Mesenchymal stem cell (in vitro differentiated cells and primary cell): ENCODE measurements at places on chromosomes 4 and X.

- peak; percentile 52 for DNase-seq
Measured at GRCh38 chr4:78293821-78294301, 236.7 kb downstream of the FRAS1 start.

DNA sequence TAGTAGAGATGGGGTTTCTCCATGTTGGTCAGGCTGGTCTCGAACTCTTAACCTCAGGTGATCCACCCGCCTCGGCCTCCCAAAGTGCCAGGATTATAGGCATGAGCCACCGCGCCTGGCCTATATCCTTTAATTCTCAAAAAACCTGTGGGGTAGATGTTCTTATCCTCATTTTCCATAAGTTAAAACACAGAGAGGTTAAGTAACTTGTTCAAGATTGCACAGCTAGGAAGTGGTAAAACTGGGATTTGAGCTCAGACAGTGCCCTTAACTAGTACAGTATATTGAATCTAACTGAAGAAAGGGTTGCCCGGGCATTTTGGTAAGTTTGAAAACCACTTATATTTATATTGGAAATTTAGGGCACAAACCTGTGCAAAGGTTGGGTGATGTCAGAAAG lies 116.0 kb downstream of the GLUD2 start:
- no peak for DNase-seq

DNA sequence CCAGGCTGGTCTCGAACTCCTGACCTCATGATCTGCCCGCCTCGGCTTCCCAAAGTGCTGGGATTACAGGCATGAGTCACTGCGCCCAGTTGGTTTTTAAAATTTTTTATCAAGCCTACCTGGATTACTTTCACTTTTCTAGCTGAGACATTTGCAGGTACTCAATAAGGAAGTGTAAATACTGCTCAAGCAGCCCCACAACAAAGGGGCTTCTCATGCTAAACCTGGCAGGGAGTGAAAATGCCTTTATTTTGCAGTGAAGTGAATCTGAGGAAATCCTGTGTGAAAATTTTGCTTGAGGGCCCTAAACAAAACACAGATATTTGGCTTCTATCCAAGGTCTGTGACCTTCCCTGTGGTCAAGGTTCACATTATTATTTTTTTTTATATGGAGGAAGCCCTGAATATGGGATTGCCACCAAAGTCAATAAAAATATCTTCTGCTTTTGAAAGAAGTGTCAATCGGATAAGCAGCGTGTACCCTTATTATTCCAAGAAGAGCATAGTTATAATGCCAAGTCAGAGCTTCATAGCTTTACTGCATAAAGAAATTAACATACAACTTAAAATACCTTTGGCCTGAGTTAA lies 481.0 kb downstream of the SH2D1A start:
- DNase-seq = no peak

- DNase-seq = no peak
Measured at GRCh38 chr4:68810919-68811318, 4.9 kb upstream of the UGT2B10 start.

- DNase-seq = no peak
Measured at GRCh38 chrX:42708222-42708621, 69.7 kb downstream of the PPP1R2C start.

DNA sequence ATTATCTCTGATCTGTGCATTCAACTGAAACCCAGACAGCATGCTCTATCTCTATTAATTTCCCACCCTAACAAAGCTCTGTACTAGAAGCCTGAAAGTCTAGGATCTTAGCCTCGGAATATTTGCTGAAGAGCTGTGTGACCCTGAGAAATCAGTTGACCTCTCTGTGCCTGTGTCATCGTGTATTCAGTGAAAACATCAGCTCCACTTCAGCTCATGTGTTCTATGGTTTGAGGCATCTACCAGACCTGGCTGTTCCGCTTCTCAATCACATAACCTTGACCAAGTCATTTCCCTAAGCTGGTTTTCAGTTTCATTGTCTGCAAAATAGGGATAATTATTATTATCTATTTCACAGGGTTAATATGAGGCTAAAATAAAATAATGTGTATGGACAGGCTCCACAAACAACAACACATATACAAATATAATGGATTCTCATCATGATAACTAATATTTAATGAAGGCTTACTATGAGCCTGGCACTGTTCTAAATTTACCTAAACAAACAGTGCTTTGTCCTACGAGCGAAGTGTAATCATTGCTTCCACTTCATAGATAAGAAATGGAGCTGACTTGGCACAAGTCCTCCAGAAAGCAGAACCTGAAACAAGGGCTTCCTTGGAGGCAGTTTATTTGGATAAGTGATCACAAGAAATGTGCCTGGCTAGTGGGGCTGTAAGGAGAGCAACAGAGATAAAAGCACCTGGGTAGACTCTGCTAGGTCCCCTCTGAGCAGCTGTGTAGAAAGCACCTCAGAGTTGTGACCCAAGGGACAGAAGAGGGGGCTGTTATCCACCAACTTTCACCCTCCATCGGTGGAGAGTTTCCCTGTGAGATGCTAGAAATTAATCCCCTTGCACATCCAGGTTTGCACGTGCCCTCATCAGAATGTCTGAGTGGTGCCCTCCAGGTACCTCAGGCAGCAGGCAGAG lies 356.9 kb downstream of the RAB28 start:
- no peak for DNase-seq

DNA sequence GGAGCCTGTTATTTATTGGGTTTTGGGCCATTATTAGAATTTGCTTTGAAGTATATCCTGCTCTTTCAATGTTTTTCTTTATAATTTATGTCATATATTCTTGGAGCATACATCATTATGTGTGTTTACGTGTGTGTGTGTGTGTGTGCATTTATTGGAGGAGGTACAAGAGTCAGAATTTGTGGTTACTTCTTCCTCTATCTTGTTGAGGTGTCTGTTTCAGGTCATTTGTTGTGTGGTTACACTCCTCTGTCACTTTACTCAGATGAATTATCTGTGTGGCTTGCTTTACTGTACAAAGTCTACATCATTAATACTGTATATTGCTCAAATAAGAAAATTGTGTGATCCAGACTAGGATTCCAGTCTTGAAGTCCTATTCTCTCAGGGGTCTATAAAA lies 1957.4 kb upstream of the TENM3 start:
- no peak for DNase-seq
